ENCODE measurements at places on chromosomes 11 and 22.

DNA sequence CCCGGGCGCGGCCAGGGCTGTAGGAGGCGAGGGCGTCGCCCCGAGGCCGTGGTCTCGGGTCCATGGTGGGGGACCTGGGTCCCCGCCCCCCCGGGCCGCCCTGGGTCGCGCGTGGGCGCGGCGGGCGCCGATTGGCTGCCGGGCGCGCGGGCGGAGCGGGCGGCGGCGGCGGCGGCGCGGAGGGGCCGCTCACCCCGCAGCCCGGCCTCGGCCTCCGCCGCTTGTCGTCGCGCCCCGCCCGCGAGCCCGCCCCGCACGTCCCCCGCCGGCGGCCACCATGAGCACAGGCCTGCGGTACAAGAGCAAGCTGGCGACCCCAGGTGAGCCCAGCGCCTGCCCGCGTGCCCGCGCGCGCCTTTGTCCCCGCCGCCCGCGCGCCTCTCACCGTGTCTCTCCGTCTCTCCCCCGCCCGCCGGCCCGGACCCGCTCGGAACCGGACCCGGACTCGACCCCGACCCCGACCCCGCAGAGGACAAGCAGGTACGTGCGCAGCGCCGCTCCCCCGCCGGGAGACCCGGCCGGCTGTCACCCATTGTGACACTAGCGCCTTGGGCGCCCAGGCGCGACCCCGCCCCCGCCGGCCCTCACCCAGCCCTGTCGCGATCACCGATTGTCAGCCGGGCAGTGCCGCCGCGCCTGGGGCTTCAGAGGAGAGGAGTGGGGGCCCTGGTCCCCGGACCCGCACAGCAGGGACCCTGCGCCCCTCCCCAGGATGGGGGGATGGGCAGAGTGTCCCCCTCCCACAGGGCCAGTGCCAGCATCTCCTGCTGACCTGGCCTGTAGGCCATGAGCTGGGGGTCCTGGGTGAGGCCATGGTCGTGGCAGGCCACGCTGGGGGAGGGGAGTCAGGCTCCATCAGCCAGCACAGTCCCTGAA is at the start of gene SEPTIN5:
SEPTIN5 (plus strand) TSS at position 192 of the 876 bp plus-strand sequence; CDS start at position 278, 86 bp downstream.
- DNase-seq, result peak; percentile 59

DNA sequence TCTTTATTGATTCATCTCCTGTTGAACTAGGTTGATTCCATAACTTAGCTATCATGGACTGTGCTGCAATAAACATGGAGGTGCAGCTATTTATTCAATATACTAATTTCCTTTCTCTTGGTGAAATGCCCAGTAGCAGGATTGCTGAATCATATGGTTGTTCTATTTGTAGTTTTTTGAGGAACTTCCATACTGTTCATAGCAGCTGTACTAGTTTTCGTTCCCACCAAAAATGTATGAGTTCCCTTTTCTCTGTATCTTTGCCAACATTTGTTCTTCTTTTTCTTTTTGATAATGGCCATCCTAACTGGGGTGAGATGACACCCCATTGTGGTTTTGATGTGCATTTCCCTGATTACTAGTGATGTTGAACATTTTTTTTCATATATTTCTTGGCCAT is 87.2 kb upstream of the NAV2 start:
- no peak for DNase-seq

GRCh38 chr11:114738954-114739353 is 60.6 kb downstream of the NXPE2 start:
- DNase-seq, result peak; percentile 49

DNA sequence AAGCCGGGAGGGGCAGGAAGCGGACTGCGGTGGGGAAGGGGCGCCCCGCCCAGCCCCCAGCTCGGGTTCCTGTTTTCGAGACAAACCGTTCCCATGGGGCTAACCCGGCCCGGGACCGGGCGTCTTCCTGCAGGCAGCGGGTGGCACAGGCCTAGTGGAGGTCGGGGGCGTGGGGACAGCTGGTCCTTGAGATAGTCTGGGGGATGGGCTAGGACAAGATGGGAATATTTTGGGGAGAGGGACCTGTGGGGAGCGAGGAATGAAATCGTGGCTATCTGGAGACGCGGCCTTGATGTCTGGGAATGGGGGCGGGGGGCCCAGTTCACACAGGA is 1.2 kb upstream of the RASGRP2 start:
- peak; percentile 63 for DNase-seq

- DNase-seq, result no peak
Measured at GRCh38 chr11:112965656-112966055, 4.4 kb downstream of the NCAM1 start.

DNA sequence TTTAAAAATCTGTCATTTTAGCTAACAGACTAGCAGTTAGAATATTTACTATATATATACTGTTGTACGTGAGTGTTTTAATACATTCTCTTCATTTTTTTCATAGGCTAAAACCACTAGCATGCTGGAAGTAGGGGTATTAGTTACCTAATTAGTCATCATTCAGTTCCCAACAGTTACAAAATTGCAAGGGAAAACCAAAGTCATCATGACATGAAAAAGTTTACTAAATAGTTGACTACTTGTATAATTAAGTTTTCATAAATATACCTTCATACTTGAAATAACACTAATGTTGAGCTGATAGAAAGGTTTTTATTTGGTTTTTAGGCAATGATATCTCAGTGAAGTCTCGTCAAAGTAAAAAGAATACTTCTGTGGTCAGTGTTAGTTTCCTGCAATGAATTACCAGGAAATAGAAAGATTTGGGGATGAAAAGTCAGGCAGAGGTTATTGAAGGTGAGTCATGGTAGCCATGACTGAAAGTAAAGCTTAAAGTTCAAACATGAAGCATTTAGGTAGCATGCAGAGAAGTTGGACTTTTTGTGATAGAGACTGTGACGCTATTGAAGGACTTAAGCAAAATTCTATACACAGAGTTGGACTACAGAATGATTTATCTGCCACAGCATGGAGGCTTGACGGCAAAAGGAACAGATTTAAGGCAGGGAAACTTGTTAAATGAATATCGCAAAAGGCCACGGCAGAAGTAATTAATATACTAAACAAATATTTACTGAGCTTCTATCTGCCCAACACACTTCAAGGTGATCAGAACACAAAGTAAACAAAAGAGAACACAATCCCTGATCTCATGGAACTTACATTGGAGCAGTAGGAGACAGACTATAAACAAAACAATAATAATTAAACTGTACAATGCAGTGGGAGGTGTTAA is 828.1 kb upstream of the FAT3 start:
- no peak for DNase-seq

DNA sequence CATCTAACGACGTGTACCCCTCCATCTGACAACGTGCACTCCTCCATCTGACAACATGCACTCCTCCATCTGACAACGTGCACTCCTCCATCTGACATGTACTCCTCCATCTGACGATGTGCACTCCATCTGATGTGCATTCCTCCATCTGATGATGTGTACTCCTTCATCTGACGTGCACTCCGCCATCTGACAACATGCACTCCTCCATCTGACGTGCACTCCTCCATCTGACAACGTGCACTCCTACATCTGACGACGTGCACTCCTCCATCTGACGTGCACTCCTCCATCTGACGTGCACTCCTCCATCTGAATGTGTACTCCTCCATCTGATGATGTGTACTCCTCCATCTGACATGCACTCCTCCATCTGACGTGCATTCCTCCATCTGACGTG is 8.0 kb upstream of the IL17REL start:
- no peak for DNase-seq

GRCh38 chr11:61709110-61709509 is 28.9 kb downstream of the DAGLA start:
- no peak for DNase-seq

GRCh38 chr22:17114898-17115235 is 6.3 kb downstream of the TMEM121B start:
- no peak for DNase-seq

DNA sequence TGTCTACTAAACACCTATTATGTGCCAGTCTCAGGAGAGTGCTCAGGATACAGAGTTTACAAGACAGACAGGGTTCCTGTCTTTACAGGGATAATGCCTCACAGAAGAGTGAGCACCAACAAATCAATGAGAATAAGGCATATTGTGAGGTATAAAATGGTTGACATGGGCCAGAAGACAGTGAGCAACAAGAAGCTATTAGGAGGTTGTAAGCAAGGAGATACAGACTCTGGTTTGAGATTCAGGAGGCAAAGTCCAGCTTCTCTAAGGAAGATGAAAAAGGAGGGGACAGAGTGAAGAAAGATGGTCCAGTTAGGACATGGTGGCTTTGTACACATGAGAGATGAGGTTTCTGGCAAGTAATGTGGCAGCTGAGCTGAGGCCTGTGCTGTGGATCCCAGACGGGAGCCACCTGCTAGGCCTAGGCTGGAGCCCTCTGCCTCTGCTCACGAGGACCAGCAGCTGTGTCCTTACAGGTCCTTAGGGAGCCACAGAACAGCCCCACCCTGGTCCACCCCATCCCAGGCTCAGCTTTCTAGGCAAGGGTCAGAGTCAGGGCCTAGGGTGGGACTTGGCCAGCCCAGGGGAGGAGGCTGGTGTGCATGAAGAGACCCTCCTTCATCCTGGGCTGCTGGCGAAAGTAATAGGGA is 110.5 kb downstream of the ZNF280B start:
- DNase-seq, result no peak

- no peak for DNase-seq
Measured at GRCh38 chr11:17552392-17553248, 5.6 kb downstream of the OTOG start.

DNA sequence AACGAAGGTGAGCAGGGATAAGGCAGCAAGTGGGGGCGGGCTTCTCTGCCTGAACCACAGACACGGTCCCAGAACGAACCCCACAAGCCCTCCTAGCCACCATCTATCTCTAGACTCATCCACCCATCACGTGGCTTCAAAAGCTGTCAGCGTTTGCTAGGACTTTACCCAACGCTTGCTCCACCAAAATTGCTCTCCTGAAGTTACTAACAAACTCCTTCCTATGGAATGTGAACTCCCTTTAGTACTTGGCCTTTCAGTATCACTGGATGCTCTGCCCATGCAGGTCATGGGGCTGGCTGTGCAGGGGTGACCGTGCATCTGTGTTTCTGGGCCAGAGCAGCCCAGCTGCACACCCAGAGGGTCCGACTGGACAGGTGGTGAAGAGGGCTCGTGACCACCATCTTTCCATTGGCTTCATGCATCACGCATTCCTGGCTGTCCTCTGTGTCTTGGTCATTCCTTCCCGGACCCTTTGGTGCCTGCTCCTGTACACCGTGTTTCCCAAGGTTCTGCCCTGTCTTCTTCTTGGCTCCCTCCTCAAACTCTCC is 85.1 kb downstream of the MYO7A start:
- no peak for DNase-seq

GRCh38 chr11:64356498-64357411 is 2.2 kb upstream of the RPS6KA4 start:
- DNase-seq, result peak; percentile 74

GRCh38 chr11:36622431-36623136 is 24.5 kb upstream of the RAG2 start:
- DNase-seq, result no peak

DNA sequence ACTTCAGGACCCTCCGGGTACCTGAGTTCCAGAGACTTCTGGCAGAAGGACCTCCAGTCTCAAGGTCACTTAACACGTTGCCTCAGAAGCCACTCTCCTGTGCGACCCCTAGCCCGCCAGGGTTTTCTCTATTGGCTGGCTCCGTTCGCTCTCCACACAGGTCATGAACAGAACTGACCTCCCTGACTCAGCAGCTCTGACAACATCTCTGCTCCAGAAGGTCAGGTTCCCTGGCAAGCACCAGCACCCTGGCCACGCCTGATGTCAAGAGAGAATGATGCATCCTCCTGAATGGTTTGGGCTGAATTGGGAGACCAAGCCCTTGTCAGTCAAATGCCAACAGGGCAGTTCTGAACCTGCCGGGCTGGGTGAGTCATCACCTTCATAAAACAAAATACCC is 84.3 kb upstream of the TMEM45B start:
- DNase-seq, result no peak

DNA sequence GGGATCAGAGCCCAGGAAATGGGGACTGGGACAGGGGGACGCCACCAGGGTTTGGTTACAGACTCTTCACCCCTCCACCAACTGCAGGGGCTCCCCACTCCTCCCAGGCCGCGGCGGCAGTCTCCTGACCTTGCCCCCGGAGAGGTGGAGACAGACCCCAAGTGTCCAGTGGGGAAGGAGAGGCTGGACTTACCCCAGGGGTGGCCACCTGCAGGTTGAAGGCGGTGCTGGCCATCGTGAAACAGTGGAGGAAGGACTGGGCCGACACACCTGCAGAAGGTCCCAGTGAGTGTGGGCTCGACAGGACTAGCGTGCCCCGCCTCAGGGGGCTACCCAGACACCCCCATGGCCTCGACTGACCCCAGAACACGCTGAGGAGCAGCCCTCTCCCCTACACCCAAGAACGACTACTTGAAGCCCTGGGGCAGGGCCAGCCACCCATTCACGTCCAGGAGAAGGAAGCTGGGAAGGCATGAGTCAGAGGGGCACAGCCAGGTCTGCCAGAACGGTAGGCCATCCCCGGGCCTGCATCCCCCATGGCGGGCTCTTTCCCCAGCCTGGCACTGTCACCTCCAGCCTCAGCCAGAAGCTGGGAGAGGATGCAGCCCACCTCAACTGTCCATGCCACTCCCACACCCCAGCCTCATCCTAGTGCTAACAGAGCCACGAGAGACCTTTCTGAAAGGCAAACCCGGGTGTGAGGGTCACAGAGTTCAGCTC is 2.3 kb downstream of the GATD1 start:
- DNase-seq, result no peak

All from nephron progenitor cell (in vitro differentiated cells).